HT-29 (cell line): ENCODE measurements at places on chromosomes 7 and 10. TPM values are rescaled to one million over a fixed set of nuclear protein-coding genes. Genes with fewer than 3 reads are reported as not detected.

DNA sequence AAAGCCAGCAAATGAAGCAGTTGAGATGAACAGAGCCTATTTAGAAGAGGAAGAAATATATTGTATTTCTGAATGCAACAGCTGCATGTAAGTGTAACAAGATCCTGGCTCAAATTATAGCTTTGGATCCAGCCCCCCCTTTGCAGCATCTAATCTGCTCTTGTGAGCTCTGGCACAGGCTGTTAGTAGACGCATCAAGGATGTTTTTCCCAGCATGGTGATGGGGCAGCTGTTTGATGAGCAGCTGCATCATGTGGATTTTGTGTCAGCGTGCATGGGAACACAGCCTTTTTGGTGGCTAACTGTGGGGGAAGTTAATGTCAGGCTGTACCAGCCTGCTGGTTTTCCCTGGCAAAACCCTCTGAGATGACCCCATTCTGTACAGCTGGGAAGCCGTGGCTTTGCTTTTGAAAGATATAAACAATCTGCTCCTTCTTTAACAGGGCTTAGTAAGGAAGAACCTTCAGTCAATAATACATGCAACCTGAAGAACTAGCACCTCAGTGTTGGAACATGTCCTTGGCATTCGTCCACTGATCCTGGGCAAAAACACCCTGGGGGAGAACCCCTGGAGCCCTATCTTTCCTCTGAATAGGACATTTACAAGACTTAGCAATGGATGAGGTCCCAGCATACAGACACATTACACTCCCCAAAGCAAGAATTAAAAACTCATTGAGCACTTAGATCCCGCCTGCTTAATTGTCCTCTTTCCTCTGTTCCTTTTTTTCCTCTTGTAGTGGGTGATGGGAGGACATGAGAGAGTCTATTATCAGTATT, 70.6 kb downstream of the NPS start:
- DNase-seq = no peak

DNA sequence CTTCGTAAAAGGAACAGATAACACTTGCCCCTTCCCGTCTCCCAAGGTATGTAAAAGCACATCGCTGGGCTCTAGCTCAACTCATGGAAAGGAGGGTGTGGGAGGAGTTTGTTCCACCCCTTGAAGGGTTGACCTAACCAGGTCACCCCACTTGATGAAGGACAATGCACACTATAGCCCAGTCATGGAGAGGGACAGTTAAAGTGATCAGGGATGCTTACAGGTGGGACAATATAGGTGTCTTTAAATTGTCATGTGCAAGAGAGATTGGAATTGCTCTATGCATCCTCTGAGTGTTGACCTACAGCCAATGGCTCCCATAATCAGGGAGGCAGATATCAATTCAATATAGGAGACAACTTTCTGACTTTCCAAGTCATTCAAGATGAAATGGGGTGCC, 448.2 kb downstream of the GRID1 start:
- no peak for DNase-seq

- DNase-seq = no peak
These were observed 176.5 kb upstream of the VWC2 start for GRCh38 chr7:49596701-49597491.

GRCh38 chr10:10845185-10845584, 172.5 kb upstream of the CELF2 start:
- DNase-seq = no peak

DNA sequence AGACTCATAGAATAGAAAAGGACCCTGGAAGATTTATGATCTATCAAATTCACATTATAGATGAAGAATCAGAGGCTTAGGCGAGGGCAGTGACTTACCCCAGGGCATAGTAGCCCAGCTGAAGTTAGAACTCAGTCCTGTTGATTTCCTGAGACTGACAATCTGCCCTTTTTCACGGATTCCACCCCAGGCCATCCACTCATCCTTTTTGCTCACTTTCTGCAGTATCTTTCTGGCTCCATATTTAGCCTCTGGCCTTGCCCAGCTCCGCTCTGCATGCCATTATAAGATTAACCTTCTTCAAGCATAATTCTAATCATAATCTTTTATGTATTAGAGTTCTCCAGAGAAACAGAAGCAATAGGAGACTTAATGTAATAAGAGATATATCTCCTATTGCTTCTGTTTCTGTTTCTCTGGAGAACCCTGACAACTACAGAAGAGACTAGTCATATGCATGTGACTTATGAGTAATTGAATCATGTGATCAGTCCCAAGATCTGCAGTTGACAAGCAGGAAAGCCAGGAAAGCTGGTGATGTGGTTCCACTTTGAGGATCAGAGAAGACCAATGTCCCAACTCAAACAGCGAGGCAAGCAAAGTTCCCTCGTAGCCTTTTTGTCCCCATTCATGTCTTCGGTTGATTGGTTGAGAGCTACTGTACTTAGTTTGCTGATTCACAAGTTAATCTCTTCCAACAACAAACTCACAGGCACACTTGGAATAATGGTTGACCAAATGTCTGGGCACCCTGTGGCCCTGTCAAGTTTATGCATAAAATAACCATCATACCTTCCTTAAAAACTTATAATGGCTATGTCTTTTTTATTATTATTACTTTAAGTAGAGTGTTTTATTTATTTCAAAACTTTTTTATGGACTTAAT, 412.1 kb downstream of the SUGCT start:
- no peak for DNase-seq

GRCh38 chr7:156017916-156018700, 205.8 kb upstream of the SHH start:
- no peak for DNase-seq

GRCh38 chr7:48058990-48059389, 23.6 kb downstream of the C7orf57 start:
- no peak for DNase-seq

GRCh38 chr10:78330884-78331283, 297.2 kb downstream of the RPS24 start:
- DNase-seq = no peak

- DNase-seq = no peak
These were observed 3.8 kb downstream of the REPIN1 start for GRCh38 chr7:150372271-150373048.

GRCh38 chr7:15703732-15704131, 17.2 kb upstream of the MEOX2 start:
- no peak for DNase-seq

DNA sequence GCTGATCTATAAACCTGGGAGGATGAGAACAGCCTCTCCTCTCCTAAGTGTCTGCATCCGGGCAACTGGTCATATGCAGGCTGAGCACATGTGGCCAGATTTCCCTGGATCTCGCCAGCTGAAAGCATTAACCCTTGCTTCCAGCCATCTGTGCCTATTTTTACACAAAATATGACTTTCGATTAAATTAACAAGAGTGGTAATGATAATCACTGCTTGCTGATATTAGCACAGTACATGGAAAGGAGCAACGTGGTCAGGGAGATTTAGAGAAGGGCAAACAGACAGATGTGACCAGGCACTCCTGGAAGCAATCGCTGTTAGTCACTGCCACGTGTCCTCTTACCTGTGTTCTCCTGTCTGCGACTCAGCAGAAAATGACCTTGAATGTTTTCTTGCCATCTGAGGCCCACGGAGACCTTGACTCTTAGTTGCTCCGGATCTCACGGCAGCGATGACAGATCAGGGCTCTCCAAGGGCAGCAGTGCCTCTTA, 59.5 kb upstream of the NPTX2 start:
- DNase-seq = no peak

DNA sequence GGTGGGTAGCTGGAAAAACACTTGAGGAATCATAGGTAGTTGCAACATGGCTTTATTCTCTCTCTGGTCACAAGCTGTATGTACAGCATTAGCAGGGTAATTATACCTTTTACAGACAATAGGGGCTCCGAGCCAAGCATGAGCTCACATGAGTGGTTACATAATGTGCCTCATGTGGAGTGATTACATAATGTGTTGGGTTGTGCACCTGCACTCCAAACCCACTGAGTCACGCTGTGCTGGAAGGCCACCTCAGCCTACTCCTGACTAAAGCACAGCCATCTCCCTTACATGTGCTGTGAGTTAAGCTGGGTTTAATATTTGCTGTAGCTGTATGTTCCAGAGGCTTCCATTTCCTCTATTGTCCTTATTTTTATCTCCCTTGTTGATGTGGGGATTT, 348.7 kb upstream of the SEMA3C start:
- DNase-seq = no peak

- no peak for DNase-seq
These were observed 58.1 kb downstream of the SVIL start for GRCh38 chr10:29576681-29577080.

- DNase-seq = no peak
These were observed 25.9 kb downstream of the GRM8 start for GRCh38 chr7:127226685-127227374.

- no peak for DNase-seq
These were observed 902 bp upstream of the NFE2L3 start for GRCh38 chr7:26151096-26151495.

DNA sequence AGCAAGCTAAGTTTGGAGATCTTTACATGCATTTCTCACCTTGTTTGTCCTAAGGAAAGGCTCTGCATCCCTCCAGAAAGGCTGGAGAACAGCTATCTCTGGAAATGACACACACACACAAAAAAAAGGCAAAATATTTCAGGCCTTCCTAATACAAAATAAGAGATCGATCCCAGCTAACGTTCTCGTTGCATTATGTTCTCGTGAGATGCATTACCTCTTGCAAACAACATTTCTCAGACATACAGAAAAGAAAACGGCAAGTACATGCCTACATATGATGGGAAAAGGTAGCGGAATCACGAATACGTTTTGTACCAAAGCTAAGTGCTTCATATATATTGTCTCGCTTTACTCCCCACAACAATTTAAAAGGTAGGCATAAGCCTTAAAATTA, 488 bp downstream of the MTERF1 start:
- no peak for DNase-seq

DNA sequence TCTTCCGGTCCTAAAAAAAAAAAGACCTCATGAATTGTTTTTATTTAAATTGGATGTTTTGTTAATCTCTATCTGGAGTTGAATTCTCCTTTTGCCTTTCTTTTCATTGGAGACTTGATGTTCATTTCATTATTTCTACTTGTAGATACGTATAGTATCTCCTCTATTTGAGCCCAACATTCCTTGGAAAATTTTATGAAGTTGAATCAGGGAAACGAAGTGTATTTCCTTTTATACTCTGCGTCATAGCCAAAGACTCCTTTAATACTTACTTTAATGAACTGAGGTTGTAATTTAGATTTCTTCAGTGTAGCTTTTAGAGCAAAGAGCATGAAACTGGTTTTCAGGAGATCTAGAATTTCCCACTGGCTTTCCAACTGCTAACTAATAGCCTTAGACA, 132.4 kb downstream of the KIAA1217 start:
- no peak for DNase-seq

GRCh38 chr10:17891435-17891834, 60.3 kb upstream of the SLC39A12 start:
- no peak for DNase-seq

DNA sequence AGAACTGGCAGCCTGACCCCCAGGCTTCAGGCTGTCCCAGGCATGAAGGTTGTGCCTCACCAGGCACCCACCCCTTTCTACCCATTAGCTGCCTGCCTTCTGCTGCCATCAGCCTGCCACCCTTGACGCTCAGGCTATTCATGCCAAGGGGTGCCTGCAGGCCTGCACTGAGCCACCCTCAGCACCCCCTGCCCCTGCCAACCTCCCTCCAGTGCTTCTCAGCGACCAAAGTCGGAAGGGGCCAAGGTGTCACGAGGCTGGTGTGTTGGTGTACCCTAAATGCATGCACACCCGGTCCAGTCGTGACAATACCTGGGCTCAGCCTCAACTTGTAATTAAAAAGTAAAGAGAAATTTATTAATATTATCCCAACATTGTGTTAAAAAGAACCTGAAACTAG, 422.7 kb downstream of the ARL4A start:
- no peak for DNase-seq

DNA sequence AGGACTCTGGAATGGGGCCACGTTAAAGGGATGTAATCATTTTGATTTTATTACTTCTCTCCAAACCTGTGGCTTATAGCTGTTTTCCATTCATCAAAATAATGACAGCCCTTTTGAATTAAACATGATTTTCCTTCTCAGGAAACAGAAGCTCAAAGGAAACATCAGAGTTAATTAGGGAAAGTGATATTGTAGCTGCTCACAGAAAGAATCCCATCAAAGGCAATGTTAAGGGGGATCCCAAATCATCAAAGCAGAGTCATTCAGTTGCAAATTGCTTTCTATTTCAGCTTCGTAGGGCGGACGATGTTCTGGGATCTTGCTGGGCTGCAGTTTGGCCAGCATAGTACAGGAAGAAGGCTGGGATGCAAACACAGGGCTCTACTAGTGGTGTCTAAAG, 563.2 kb downstream of the CCSER2 start:
- no peak for DNase-seq

- DNase-seq = no peak
These were observed 68.8 kb downstream of the IDE start for GRCh38 chr10:92505044-92505443.

DNA sequence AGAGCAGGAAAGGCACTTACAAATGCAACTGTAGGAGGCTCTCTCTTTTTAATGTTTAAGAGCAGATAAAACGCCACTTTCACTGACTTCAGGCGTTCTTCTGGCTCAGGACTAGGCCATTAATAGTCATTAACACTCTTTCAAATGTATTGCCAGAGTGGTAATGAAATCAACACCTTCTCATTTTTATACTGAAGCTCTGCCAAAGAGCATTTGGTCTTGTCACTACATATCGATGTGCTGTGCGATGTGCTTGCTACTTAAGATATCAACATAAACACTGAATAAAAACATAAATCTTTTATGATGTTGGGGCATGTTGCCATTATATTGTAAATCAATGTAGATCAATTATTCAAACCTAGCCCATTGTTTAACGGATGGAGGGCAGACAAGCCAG, 634.7 kb downstream of the ARL4A start:
- DNase-seq = no peak

GRCh38 chr7:77185866-77186265, 13.8 kb downstream of the FGL2 start:
- DNase-seq = no peak

GRCh38 chr10:47054974-47055373, 143.7 kb downstream of the PTPN20 start:
- DNase-seq = no peak

DNA sequence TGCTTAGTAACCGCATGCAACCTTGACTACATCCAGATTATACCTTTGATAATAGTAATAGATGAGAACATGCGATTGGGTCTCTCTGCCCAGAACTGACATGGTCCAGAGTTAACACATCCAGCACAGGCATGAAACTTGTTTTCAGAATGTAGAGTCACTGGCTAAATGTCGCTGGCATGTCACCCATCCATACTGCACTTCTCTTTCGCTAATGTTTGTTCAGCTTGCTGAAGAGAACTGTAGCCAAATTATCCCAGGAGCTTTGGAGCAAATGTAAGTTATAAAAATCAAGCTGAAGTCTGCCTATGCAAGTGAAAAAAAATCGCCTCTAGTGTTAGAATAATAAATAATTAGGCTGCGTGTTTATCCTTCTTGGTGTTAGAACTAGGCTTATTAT, 98.2 kb downstream of the PRTFDC1 start:
- DNase-seq = no peak

GRCh38 chr10:72654720-72655119, 28.8 kb upstream of the MICU1 start:
- no peak for DNase-seq

GRCh38 chr7:95180-95862, 97.0 kb upstream of the FAM20C start:
- DNase-seq = no peak

The IFIT5 gene
- 3.3 and 6.0 TPM in 2 replicates for total RNA-seq

The COPS6 gene
- total RNA-seq = 111 and 128 TPM in 2 replicates

The MUC12 gene
- 19.2 and 29.8 TPM in 2 replicates for total RNA-seq

The AEBP1 gene
- not detected in 2 replicates for total RNA-seq

The RBM20 gene
- total RNA-seq = 0.13 TPM in 1 of 2 replicates, not detected in the other

The OPALIN gene
- total RNA-seq = not detected in 2 replicates

The PHKG1 gene
- total RNA-seq = 1.5 and 1.7 TPM in 2 replicates

The EPO gene
- not detected in 2 replicates for total RNA-seq

The MAP3K8 gene
- total RNA-seq = 43.8 and 48.2 TPM in 2 replicates

The GIMAP7 gene
- not detected in 2 replicates for total RNA-seq

The LMTK2 gene
- 23.1 and 26.8 TPM in 2 replicates for total RNA-seq

The SKIDA1 gene
- not detected in 2 replicates for total RNA-seq
